ENCODE measurements at places on chromosomes 12 and 14.

GRCh38 chr12:29737644-29738043, 46.1 kb downstream of the TMTC1 start:
- DNase-seq: no peak

- DNase-seq: no peak
Measured at GRCh38 chr14:103388664-103389063, 3.4 kb downstream of the MARK3 start.

GRCh38 chr14:38074081-38074480, 133.6 kb upstream of the SSTR1 start:
- no peak for DNase-seq

GRCh38 chr14:59256331-59256730, 67.9 kb downstream of the DAAM1 start:
- DNase-seq: no peak

- no peak for DNase-seq
Measured at GRCh38 chr14:92372230-92372629, 49.3 kb downstream of the SLC24A4 start.

DNA sequence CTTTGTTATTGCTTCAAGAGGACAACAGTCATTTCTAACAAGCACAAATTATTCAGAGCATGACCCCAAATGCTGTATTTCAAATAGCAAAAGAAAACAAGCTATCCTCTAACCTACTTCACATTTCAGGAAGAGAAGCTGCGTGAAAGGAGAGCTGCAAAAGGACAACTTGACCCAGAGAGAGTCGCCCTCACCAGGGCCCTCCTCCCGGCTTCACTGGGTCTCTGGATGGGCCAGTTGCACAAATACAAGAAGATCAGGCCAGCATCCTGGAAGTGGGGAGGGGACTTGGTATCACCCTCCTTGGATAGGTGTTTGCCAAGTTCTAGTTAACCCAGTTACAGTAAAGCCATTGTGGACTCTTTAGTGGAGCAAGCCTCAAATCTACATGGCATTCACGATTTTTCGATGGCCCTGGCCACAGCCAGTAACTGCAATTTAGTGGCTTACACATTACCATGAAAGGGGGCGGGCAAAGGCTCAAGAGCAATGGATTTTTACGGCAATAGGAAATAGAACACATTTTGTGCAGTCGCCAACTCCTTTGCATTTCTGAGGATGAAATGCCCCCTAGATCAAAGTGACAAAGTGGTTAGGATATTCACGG, 166.9 kb upstream of the DIO2 start:
- DNase-seq: no peak
